ENCODE measurements at places on chromosomes 7 and 10. TPM values are rescaled to one million over a fixed set of nuclear protein-coding genes. Genes with fewer than 3 reads are reported as not detected.

CHCHD3 gene
- 169 TPM for total RNA-seq

ACTR3C gene
- total RNA-seq: 5.7 TPM

PYROXD2 gene
- 10.7 TPM for total RNA-seq

EPHA1 gene
- total RNA-seq: not detected

LRRD1 gene
- not detected for total RNA-seq

DNA sequence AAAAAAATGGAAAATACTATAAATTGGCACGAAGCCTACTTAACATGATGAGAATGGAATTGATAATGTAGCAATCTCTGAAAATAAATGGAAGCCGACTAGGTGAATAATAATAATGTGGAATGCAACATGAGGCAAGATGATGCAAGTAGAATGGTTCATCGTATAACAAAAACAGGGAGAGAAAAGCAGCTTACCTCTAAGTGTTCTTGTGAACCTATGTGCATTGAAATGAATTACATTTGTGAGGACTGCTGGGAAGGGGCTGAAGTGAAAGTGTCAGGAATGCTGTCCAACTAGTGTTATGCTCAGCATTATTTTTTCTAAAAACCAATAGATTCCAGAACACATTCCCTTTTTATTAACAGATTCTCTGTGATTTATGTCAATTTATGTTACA lies 440.6 kb upstream of the LRRN3 start:
- no peak for DNase-seq

- no peak for DNase-seq
These were observed 106.2 kb downstream of the TFEC start for GRCh38 chr7:115924411-115924810.

- no peak for DNase-seq
These were observed 246.1 kb downstream of the EBF3 start for GRCh38 chr10:129717816-129718547.

- DNase-seq: no peak
These were observed 615.4 kb downstream of the DNAJB6 start for GRCh38 chr7:157952050-157952667.

DNA sequence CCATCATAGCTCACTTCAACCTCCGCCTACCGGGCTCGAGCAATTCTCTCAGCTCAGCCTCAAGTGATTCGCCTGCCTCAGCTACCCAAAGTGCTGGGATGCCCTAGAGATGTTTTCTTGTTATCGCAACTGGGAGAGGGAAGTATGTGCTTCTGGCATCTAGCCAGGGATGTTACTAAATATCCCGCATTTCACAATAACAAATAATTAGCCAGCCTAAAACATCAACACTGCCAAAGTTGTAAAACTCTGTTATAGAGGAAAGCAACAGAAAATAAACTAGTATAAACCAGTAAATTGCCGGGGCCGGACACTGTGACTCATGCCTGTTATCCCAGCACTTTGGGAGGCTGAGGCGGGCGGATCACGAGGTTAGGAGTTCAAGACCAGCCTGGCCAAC lies 7.2 kb downstream of the INA start:
- no peak for DNase-seq

GRCh38 chr10:48670978-48671913 lies 13.4 kb upstream of the WDFY4 start:
- no peak for DNase-seq

DNA sequence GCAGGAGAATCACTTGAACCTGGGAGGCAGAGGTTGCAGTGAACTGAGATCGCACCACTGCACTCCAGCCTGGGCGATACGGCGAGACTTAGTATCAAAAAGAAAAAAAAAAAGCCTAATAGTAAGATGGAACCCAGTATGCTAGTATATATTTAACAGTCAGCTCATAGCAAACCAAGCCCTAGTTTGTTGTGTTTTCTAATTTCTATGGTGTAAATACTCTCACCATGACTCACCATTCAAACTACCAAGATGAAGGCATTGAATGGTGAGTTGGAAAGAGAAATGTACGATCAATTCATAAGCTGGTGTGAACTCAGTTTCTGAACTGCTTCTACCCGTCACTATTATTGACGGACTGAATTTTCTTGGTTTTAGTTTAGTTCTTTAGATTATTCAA lies 173.7 kb upstream of the KAT6B start:
- DNase-seq: no peak

GRCh38 chr7:105796365-105796764 lies 80.0 kb downstream of the ATXN7L1 start:
- no peak for DNase-seq

- no peak for DNase-seq
These were observed 4.0 kb upstream of the SLC29A4 start for GRCh38 chr7:5278766-5279165.

- DNase-seq: no peak
These were observed 53.7 kb downstream of the ZRANB1 start for GRCh38 chr10:124995605-124996004.
